RKO (cell line): ENCODE measurements at places on chromosomes 3 and 15.

GRCh38 chr3:123347205-123347604, 101.7 kb downstream of the ADCY5 start:
- no peak for DNase-seq

DNA sequence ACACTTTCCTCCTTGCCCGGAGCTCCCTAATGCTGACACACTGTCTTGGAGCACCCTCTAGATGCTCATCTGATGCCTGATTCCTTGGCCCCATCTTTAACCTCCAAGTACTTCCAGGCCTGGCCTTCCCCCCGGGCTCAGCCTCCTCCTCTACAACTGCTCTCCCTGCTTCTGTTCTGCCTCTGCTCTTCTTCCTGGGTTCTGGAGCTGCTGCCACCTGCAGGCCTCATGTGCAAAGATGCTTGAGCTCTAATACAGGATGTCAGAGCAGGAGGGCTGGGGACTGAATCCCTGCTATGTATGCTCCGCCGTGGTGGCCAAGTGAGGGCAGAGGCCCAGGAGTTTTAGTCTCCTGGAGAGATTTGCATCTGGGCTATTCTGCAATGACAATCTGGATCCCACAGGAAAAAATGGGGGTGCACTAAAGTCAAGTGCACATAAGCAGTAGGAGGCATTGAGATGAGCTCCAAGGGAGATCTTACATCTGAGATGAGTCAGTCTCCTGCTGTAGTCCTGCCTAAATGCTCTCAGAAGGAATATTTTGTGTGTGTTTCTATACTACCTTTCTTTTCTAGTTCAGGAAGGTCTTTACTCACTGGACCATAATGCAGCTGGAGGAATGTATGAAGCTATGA, 296.3 kb downstream of the UACA start:
- peak; percentile 56 for DNase-seq

- DNase-seq, result no peak
Observed at GRCh38 chr3:179476215-179476614, 24.9 kb upstream of the GNB4 start.

DNA sequence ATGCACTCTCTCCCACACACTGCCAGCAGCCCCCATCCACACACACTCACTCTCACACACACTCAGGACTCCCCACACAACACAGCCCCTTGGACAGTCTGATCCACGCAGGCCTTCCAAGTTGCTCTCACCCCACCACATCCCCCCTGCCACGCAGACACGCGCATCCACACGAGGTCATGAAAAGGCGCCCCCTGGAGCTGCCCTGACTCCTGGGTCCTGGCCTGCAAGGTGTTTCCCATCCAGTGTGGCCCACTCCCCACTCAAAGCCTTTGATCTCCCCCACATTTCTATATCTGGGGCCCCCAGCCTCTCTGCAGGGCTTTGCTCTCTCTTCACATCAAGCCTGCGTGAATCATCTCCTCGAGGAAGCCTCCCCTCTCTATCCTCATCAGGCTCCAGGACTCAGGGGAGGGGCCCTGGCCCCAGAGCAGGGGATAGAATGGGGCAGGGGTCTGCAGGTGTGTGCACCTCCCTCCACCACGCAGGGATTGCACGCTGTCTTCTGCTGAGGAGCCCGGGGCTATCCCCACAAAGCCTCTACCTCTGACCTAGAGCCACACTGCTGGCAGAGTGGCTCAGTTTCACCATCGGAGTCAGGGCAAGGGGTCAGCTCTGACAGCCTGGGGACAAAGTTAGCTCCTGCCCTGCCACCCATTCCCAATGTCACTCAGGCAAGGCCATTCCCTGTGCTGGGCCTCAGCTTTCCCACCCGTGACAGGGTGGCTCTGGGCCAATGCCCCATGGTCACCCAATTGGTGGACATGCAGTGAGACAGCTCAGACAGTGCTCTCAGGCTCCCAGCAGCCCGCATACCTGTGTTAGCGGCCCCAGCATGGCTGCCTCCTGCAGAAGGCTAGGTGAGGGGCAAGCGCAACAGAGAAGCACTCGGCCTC, 6.4 kb downstream of the MYL3 start:
- no peak for DNase-seq

DNA sequence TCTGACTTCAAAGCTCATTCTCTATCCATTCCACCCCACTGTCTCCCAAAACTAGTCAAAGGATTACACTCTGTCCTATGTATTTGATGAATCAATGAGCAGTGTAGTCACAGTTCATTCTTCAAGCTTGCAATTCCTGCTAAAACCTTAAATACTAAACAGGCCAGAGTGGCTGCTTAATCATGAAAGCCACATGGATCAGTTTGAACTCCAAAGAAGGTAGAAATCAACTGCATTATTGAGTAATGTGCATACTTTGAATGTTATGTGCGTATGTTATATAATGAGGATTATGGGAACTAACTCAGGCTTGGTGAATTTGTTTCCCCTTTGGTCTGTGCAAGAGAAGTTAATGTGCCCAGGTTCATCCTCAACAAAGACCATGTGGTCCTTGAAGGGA, 45.4 kb downstream of the PRICKLE2 start:
- DNase-seq, result no peak

GRCh38 chr3:96259-96658, 100.3 kb upstream of the CHL1 start:
- no peak for DNase-seq

GRCh38 chr3:57948781-57949242, 59.4 kb upstream of the FLNB start:
- no peak for DNase-seq

GRCh38 chr15:73286311-73286710, 82.4 kb downstream of the HCN4 start:
- no peak for DNase-seq

GRCh38 chr15:90872486-90873184, 4.2 kb downstream of the FURIN start:
- peak; percentile 87 for DNase-seq

DNA sequence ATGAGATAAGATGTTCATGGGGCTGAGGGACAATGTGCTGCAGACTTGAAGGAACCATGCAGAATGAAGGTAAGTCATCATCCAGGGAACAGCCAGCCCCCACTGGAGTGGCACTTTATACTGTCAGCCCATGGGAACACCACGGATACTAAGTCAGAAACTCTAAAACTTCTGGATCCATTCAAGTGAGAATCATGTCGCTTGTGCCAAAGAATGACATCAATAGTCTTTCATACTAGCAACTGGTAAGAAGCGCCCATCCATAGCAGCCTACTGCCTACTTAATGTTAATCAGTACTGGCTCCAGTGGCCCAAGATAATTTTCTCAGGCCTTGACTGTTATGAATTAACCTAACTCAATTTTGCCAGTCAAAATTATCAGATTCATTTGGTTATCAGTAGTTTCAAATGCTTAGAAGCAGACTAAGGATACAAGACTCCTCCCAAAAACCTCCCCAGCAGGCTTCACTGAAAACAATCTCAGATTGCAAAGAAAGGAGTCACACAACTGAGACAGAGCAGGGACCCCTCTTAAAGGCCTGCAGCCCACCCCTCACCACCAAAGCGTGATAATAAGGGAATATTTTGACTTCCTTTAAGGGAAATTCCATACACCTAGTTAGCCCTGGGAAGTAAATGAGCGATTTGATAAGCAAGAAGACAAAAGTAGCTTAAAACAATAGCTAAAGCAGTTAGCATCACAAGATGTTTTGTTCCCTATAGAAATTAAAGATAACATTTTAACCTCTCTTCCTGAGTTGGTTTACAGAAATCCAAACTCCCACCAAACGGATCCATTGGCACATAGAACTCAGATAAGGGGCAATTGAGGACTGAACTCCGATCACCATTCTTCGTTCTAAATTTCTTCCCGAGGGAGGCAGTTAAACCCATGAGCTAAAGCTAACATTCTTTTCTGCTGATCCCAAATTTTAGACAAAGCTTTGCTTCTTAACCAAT, 98.8 kb downstream of the TGFBR2 start:
- DNase-seq, result no peak

GRCh38 chr3:192715126-192715525, 12.2 kb downstream of the FGF12 start:
- no peak for DNase-seq

DNA sequence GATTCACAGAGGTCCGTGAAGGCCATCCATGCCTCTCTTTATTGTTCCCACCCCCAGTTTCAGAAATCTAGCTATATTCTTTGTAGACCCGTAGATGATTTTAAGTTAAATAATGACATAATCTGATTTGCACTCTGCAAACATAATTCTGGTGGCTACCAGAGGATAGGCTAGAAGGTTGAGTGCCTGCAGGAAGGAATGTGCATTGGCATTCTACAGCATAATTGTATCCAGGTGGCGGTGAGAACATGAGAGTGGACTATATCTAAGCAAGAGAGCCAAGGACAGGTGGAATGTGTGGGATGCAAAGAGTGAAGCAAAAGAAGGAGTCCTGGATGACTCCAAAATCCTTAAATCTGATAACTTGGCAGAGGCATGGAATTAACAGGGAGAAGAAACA, 298.5 kb upstream of the MME start:
- no peak for DNase-seq

DNA sequence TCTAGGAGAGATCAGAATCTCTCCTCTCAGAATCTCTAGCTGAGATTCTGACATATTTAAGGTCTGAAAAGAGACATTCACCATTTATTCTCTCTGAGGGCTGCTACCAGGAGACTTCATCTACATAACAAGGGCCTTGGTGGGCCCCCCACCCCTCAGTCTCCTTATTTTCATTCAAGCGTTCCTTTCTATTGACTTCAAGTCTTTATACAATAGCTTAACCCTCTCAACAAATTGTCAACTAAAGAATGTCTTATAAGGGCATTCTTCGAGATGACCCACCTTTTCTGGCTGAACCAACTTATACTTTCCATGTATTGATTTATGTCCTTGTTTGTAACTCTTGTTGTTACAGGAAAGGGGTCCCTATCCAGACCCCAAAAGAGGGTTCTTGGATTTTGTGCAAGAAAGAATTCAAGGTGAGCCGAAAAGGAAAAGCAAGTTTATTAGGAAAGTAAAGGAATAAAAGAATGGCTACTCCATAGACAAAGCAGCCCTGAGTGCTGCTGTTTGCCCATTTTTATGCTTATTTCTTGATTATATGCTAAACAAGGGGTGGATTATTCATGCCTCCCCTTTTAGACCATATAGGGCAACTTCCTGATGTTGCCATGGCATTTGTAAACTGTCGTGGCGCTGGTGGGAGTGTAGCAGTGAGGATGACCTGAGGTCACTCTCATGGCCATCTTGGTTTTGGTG, 209.5 kb upstream of the ALCAM start:
- no peak for DNase-seq

DNA sequence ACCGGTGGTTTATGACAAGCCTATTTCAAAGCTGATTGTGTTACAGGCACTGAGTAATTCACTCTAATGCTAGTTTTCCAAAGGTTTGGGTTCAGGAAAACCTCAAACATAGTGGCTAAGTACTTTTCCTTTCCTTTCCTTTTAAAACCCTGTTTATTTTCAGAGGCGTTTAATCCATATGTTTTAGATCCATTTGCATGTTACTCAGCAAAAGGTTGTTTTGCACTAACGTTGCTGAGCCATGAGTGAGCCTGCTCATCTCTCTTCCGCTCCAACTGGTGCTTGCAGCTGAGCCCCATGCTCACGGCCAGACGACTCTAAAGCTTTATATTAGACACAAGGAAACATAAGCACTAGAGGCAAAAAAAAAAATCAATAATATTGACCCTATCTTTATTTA, 9.4 kb downstream of the CEMIP start:
- no peak for DNase-seq

DNA sequence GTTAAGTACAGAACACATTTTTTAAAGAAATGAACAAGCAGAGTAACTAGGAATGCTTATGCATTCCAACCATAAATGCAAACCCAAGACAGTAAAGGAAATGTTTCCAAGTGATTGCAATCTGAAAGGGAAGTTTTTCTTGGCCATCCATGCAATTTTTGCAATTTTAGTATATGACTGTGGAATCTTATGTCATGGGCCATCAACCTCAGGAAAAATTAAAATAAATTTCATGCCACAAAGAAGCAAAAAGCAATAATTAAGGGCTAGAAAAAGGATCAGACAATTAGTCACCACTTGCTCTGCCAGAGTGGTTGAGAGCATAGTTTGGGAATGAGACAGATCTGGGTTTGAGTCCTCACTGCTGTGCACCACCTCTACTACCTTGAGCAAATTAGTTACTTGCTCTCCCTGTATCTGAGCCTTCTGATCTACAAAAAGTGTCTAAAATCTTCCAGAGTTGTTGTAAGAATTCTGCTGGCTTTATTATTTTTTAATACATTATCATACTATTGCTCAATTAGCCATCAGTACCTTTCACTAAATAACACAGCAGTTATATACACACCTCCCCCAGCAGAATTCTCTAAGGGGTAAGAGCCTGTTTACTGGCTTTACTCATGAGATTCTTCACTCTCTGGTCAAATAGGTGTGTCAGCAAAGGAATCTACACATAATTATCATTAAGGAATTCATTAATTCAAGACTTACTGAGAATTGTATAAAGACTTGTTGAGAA, 49.7 kb upstream of the FBN1 start:
- peak; percentile 23 for DNase-seq

GRCh38 chr3:112345681-112346080, 12.7 kb downstream of the CD200 start:
- no peak for DNase-seq

DNA sequence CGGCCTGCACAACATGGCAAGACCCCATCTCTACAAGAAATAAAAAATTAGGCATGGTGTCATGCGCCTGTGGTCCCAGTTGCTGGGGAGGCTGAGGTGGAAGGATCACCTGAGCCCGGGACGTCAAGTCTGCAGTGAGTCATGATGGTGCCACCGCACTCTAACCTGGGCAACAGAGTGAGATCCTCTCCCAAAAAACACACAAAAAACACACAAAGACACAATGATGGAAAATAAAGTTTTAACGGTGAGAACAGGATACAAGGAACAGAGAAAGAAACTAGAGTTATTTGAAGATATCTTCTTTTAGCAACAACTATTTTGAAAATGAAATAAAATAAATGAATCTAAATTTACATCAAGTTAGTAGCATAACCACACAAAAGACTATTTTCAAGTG, 12.0 kb downstream of the CLASP2 start:
- no peak for DNase-seq

DNA sequence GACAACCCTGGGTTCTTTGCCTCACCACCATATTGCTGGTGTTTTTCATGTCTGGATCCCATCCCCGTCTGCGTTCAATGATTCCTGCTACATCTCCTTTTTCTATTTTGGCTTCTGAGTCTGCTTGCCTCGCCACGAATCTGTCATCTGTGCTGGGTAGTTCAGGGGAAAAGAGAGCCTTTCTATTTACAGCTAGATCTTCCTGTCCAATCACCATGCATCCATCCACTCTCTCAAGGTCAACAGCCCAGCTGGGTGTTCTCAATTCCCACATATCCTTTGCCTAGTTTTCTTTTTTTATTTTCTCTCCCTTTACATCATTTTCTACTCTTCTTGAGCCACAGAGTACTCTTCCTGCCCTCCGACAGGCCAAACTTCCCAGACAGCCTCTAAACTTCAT, 104.8 kb upstream of the RAD18 start:
- no peak for DNase-seq

GRCh38 chr3:195062866-195063540, 208.0 kb downstream of the XXYLT1 start:
- DNase-seq, result no peak
